Osteocyte (in vitro differentiated cells): ENCODE measurements at places on chromosomes 5 and 9. TPM values are rescaled to one million over a fixed set of nuclear protein-coding genes. Genes with fewer than 3 reads are reported as not detected.

DNA sequence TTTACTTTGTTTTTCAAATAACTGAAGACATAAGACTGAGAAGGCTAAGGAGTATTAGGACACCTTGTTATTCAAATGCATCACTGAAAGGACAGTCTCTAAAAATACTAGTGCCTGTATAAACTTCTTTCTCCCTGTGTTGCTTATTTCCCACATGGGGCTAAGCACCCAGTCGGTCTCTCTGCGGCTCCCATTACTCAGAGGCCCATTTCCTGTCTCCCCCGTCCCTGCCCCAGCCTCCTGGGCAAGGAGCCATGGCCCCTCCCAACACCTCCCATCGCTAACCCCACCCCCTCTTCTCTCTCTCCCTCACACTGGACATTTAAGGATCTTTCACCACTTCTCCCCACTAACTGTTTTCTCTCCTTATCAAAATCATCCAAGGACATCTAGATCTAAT lies 81.9 kb downstream of the EBF1 start:
- DNase-seq: peak; percentile 85

GRCh38 chr9:1198085-1198484 lies 147.9 kb downstream of the DMRT2 start:
- DNase-seq: no peak

- DNase-seq: no peak
These were observed 12.3 kb upstream of the SPOUT1 start for GRCh38 chr9:128841694-128842492.

- DNase-seq: no peak
These were observed 46.8 kb downstream of the CYSTM1 start for GRCh38 chr5:140221697-140222223.

DNA sequence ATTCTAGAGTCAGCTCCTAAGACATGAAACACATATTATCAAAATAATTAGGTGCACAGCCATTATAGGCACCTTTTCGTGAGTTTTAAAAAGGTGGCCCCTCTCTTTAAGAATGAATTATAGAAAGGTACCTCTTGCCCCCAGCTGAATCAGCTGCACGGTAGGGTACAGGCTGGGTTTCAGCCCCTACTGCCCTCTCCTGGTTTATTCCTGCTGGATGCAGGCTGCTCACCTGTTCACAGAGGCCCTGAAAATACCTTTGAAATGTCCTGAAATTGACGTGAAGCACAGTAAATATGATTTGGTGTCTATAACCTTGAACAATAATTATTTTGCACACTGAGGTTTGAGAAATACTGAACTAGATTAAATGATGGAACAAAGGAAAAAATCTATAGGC lies 504.8 kb upstream of the SGCD start:
- DNase-seq: no peak

- DNase-seq: no peak
These were observed 72.1 kb downstream of the PGM5 start for GRCh38 chr9:68428481-68428880.

GRCh38 chr9:122955961-122956360 lies 15.1 kb downstream of the RABGAP1 start:
- no peak for DNase-seq

- no peak for DNase-seq
These were observed 12.8 kb upstream of the PITX1 start for GRCh38 chr5:135046661-135047346.

DNA sequence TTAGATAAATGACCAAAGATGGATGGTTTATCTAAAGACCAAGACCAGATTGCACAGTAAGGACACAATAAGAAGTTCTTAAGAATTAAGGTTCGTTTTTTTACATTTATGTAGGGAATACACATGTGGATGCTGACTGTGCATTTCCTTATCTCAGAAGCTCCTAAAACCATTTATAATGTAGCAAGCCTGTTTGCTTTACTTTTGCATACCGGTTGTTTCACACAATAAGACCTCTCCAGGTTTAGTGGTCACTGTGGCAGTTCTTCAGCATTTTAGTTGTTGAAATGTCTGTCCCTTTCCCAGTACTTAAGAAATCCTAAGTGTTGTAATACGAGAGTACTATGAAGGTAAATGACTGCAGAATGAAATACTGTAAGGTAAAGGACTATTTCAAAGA lies 43.6 kb downstream of the BASP1 start:
- DNase-seq: no peak

- DNase-seq: peak; percentile 86
These were observed at the start of gene ADGRV1 for GRCh38 chr5:90558344-90559192. Gene ADGRV1, plus strand, starts transcription at chr5:90558797. Its CDS starts 99 bp downstream, at chr5:90558896.

GRCh38 chr5:115815693-115816225 lies 700 bp downstream of the CDO1 start:
- DNase-seq: no peak

- no peak for DNase-seq
These were observed 38.9 kb upstream of the UGCG start for GRCh38 chr9:111857555-111858211.

DNA sequence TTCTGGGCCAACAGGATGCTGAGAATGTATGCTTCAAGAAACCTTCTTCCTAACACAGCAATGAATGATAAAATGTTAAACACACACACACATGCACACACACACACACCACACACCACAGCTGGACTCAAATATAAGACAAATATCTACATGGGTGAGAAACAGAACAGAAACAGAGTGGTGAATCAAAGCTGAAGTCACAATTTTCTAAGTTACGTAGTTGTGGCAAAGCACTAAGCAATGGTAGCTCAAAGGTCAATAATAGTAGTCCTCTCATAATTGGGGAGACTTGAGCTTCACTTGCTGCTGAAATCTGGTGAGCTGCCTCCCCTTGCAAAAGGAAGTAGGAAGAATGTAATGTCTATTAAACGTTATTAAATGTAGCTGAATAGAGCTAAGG lies 33.7 kb upstream of the ITGA1 start:
- no peak for DNase-seq

- no peak for DNase-seq
These were observed 391.1 kb upstream of the GRAMD2B start for GRCh38 chr5:126031989-126032716.

- no peak for DNase-seq
These were observed 822 bp downstream of the RASEF start for GRCh38 chr9:83061990-83062650.

GRCh38 chr9:4030751-4031150 lies 269.1 kb downstream of the GLIS3 start:
- no peak for DNase-seq

DNA sequence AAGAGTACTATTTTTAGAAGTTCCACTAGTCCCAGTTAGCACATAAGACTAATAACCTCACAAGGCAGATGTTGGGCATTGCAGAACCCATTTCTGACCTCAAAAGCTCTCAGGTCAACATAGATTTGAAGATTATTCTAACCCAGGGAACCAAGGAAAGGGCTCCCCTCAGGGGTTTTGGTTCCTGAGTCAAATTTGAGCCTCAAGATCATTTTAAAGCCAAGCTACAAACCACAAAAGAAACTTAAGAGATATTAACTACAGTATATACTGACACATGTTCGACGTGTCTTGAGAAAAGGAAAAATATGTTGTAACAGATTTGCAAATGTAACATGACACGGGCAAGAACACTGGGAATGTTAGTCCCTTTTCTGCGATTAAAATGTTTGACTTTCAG lies 88.6 kb downstream of the GNAQ start:
- no peak for DNase-seq

- DNase-seq: no peak
These were observed 149.0 kb upstream of the NFIB start for GRCh38 chr9:14462950-14463349.

GRCh38 chr5:68746643-68747420 lies 347.0 kb upstream of the SLC30A5 start:
- no peak for DNase-seq

- no peak for DNase-seq
These were observed 50.0 kb downstream of the TSSK1B start for GRCh38 chr5:113384782-113385285.

GRCh38 chr9:96293498-96294158 lies 8.3 kb downstream of the HSD17B3 start:
- no peak for DNase-seq

DNA sequence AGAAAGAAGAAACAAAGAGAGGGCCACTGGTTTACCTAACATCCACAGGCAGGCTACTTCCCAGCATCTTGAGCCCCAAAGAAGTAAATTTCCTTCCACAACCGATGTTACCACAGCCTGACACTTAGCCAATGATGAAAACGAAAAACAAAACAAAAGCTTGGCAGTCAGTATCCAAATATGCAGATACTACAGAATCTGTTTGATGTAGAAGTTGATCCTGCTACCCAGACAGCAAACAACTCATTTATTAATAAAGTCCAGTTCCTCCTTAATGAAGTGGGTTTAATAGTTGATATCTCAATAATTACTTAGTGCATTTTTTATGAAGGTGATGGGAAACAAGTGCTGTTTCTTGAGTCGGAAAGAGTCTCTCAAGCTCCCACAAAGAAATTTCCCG lies 67.1 kb upstream of the GABRP start:
- DNase-seq: no peak

DNA sequence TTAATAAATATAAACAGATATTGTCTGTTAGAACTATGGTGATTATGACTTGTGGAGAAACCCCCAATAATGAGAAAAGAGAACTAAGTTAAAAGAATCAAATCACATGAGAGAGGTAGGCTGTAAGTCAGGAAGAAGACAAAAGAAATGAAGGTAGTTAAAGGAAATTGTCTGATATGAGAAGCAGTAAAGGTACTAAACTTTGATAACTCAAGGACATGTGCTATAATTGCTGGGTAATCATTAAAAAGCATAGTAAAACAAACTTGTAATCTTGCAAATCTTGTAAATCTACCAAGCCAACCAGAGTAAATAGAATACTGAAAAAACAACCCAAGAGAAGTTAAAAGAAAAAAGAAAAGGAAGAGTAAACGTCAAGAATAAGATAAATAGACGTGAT lies 207.0 kb upstream of the CTNND2 start:
- no peak for DNase-seq

DNA sequence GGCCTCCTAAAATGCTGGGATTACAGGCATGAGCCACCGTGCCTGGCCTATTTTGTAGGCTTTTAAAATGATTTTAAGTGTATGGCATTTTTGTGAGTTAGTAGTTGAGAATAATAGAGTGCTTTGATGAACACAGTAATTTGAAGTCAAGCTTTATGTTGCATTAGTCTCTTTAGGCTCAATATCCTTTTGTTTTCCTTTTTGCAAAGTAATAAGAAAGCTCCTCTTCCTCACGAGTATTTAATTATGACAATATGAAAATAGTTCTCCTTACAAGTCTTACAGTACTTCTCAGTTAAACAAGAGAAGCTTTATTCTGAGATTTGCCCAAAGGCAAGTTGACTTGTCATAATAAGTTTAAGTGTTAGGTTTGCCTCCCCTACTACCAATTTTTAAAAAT lies 69.0 kb downstream of the TJP2 start:
- no peak for DNase-seq

- peak; percentile 94 for DNase-seq
These were observed at the start of gene UBTD2 for GRCh38 chr5:172283020-172283861. Gene UBTD2, minus strand, starts transcription at chr5:172283764. Its CDS starts 99 bp downstream, at chr5:172283665.

DNA sequence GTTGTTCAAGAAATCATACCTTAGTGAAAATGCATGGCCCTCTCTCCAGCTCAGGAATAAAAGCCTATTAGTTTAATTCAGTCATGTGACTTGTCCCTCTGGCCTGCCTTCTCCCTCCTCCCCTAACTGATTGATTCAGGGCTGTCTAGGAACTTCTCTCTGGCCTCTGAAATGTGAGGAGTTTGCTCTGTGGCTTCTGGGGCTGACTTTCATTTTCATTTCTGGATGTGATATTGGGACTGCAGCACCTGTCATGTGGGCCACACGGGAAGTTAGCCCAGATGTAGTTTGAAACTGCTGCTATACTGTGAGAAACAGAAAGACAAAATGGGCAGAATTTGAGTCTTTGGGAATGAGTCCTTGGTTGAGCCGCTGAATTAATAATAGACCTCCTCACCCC lies 44.8 kb downstream of the PARP8 start:
- DNase-seq: no peak

- DNase-seq: no peak
These were observed 109.1 kb downstream of the SUSD1 start for GRCh38 chr9:112065806-112066606.

DNA sequence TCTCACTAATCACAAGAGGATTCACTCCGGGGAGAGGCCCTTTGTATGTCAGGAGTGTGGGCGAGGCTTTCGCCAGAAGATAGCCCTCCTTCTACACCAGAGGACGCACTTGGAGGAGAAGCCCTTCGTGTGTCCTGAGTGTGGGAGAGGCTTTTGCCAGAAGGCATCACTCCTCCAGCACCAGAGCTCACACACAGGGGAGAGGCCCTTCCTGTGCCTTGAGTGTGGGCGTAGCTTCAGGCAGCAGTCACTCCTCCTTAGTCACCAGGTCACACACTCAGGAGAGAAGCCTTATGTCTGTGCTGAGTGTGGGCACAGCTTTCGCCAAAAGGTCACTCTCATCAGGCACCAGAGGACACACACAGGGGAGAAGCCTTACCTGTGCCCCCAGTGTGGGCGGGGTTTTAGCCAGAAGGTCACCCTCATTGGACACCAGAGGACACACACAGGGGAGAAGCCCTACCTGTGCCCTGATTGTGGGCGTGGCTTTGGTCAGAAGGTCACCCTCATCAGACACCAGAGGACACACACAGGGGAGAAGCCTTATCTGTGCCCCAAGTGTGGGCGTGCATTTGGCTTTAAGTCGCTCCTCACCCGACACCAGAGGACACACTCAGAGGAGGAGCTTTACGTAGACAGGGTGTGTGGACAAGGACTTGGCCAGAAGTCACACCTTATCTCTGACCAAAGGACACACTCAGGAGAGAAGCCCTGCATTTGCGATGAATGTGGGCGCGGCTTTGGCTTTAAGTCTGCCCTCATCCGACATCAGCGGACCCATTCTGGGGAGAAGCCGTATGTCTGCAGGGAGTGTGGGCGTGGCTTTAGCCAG lies 27.8 kb downstream of the NUTM2F start:
- DNase-seq: no peak

- DNase-seq: no peak
These were observed 37.4 kb upstream of the GRAMD2B start for GRCh38 chr5:126385524-126386502.

- no peak for DNase-seq
These were observed 190.8 kb downstream of the MED10 start for GRCh38 chr5:6187501-6187900.

DNA sequence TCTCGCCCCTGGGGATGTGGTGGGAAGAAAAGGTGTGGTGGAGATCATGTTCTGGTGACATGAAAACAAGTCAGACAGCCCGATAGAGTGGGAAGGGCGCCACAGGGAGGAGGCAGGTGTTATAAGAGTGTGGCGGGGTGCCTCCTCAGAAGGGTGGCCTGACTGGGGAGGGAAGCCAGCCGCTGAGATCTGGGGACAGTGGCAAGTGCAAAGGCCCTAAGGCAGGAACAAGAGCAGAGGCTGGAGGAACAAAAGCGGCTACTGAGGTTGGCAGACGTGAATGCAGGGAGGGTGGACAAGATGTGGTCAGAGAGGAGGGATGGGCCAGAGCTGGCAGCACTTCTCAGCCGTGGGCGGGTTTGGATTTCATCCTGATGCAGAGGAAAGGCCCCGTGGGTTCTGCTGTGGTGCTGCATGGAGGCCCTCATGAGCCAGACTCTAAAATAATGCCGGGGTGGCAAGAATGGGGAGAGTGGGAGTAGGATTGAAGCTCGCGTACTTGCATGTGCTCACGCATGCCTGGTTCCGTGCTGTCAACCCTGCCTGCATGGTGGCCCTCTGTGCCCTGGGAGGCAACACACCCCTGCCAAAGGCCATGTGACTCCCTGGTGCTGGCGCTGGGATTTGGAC lies 89.2 kb downstream of the MVB12B start:
- DNase-seq: no peak

Gene SPATA31C1
- total RNA-seq: not detected in 2 replicates

Gene OR13C8
- not detected in 2 replicates for total RNA-seq

Gene CCDC171
- total RNA-seq: 4.5 and 5.4 TPM in 2 replicates

Gene SAXO1
- total RNA-seq: not detected in 2 replicates

Gene MCTP1
- 0.50 and 0.67 TPM in 2 replicates for total RNA-seq

Gene LRRC19
- total RNA-seq: not detected in 2 replicates

Gene NUTM2F
- total RNA-seq: not detected in 2 replicates

Gene ASPN
- 116 and 129 TPM in 2 replicates for total RNA-seq
